ENCODE measurements at places on chromosomes 2 and 18.

DNA sequence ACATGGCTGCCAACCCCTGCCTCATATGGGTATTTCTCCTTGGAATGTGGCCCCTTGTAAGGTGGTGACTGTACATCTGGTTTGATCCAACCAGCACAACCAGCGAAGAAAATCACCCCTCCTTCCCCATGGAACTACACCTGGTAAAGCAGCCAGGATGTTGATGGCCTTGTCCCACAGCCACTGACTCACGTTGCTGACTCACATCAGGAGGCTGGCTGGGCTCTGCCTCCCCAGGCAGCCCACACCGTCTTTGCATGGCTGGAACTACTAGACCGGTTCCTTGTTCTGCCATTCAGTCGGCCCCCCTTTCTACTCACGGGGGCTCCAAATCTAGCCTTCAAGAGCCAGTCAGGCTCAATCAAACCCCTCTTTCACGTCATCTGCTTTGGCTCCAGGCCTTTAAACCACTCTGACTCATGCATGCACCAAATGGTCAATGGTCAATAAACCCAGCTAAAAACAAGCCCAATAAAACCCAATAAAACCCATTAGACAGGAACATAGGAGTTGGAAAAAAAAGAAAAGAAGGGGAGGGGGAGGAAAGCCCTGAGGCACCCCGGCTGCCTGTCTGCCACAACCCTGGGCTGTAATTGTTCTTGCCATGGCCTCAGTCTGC lies 114.8 kb downstream of the PLB1 start:
- DNase-seq = no peak

- no peak for DNase-seq
These were observed 287.9 kb upstream of the TRIB2 start for GRCh38 chr2:12428786-12429185.

DNA sequence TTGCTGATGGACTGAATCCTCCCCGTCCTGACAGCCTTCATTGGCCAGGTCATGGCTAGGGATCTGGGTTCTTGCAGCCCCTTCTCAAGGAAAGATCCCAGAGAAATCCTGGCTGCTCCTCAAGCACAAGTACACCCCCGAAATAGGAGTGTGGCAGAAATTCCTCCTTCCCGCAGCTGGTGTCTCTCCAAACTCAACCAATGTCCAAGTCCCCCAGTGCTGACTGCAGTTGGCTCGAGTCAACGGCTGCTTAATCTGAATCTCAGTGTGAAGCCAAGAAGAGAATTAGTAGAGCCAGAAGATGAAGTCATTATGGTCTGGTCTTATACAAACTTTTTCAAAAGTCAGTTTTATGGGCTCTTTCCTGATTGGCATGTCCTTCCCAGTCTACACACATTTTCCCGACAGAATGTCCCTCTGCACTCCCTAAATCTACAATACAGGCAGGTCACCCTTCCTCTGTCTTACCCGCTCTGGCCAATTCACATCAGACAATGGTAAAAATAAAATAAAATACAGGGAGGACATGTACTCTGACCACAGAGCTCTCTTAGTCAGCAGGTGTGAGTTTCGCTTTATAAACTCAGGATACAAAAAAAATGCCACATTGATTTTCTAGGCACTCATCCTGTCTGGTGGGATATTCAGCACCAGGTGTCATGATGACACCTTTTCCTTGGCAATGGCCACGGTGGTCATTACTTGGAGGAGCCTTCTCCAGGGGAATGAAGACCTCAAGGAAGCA lies 76.9 kb upstream of the PAPOLG start:
- no peak for DNase-seq

GRCh38 chr2:191204433-191204832 lies 40.8 kb upstream of the MYO1B start:
- no peak for DNase-seq

GRCh38 chr2:109185821-109186570 lies 57.0 kb downstream of the SH3RF3 start:
- no peak for DNase-seq

DNA sequence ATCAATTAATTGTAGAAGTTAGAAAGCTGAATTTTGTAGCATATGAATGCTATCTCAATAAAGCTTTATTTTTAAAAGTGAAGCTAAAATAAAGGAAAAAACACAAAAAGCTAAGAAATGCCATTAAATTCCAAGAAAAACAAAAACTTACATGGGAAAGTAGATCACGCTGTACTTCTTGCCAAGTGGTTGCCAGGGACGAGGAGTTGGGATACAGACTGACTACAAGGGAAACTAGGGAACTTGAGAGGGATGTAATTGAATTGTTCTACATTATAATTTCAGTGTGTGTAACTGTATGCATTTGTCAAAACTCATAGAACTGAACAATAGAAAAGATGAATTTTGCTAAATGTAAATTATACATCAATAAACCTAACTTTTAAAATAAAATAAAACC lies 108.1 kb downstream of the DYM start:
- DNase-seq = no peak

GRCh38 chr2:196951973-196952372 lies 25.5 kb upstream of the PGAP1 start:
- no peak for DNase-seq

- no peak for DNase-seq
These were observed 16.6 kb upstream of the DNMT3A start for GRCh38 chr2:25358249-25358815.

DNA sequence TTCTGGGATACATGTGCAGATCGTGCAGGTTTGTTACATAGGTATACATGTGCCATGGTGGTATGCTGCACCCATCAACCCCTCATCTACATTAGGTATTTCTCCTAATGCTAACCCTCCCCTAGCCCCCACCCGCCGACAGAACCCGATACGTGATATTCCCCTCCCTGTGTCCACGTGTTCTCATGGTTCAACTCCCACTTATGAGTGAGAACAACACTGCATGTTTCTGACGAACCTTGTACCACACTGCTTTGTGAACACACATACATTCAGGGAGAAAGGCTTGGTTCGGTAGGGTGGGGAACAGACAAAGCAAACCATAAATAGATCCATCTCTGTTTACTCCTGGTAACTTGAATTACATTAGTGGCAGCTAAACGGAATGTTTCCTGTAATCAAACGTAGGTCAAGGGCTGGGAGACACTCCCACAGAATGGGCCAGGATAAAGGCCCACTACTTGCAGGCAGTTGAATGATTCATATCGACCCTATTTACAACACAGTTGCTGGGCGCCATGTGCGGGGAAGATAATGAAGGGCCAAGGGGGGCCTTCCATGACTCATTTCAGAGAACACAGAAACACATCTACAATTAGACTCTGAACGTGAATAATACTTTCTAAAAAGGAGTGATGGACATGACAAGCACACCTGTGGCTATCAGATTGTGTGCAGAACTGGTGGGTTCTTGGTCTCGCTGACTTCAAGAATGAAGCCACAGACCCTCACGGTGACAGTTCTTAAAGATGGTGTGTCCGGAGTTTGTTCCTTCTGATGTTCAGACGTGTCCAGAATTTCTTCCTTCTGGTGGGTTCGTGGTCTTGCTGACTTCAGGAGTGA lies 56.8 kb upstream of the KIDINS220 start:
- no peak for DNase-seq

DNA sequence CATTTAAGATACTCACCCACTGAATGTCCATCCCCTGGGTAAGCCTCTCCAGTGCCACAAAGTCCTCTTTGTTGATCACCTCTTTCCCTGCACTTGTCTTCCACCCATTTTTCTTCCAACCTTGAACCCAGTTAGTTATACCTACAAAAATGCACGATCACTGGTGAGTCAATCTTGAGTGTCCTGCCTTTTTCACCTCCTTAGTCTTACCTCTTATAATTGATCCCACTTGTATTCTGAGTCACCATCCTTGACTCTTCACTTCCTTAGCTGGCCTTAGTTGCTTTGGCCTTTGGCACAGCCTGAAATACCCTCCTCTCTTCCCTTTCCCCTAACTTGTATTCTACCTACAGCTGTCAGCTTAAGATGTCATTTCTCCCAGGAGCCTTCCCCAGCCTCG lies 10.2 kb downstream of the RNASEH1 start:
- no peak for DNase-seq

DNA sequence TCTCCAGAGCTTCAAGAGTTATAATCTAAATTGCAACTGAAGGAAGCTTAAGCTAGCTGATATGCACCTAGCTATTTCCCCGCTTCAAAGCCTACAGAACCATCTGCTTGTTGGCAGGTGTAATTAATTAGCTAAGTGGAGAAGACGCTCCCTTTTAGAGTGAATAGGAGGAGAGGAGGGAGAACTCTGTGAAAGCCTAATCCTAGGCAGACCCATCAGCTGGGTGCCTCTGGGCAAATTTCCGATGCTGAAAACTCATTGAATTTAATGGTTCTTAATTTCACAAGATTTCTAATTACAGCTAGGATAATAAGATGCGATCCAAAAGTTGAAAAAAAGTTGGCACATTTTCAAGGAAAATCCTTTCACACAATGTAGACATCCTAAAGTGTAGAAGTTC lies 735.9 kb downstream of the ERBB4 start:
- no peak for DNase-seq

- no peak for DNase-seq
These were observed 64.5 kb upstream of the PPP1CB start for GRCh38 chr2:28687171-28687570.

GRCh38 chr2:149409506-149409905 lies 79.1 kb downstream of the LYPD6 start:
- DNase-seq = no peak

DNA sequence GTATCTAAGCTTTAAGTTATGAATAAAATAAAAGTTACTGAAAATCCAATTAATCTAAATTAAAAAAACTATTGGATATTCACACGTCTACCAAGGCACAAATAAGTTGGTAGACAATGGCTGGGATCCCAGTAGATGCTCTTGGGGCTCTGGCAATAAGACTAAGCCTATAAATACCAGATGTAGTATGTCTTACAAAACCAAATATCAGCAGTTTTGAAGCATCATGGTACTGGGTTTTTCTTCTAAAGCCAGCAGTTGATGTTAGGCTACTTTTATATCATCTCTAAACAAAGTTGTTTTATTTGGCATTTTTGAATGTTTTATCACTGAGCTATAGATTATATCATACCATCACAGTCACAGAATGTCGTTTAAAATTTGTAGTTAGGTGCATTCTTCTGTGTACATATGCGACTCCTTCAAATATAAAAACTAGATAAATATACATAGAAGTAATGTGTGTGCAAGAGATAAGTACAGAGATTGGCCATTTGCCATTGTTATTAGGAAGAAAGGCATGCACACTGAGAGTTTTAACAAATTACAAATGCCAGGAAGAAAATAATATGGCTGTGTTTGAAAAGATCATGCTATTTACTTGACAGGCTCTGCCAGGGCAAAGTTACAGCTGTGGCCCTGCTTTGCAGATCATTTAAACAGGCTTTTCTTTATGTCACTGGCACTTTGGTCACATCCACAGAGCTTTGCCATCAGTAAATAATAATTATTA lies 21.6 kb upstream of the TMEM17 start:
- DNase-seq = no peak

DNA sequence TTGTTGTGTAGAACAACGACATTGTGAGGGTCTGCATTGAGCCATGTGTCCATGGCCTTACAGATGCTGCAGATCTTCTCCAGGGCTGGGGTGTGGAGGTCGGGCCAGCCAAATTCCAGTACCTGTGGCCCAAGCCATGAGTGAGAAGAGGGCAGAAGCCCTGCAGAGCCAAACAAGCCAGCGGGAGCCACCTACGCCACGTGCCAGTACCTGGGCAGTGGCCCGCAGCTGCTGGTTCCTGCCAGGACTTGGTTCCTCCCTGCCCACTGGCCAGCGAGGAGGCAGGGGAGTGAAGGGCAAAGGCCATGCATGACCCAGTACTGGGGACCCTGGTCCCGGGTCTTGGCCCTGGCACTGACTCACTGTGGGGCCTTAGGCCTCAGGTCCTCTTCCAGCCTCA lies 109.4 kb downstream of the TNS1 start:
- DNase-seq = no peak

Data from stimulated activated CD8-positive, alpha-beta memory T cell treated with anti-CD3 and anti-CD28 coated beads, Interleukin-7, amount 100 ng/mL, for 4 hours (primary cell).